Vagina (tissue), 2 donors: ENCODE measurements at places on chromosomes 11 and 22.

GRCh38 chr11:94702481-94702880 is 65.7 kb upstream of the AMOTL1 start:
- no peaks in the 10 kb centered on the region for H3K27me3 ChIP-seq
- H3K27ac ChIP-seq, result no peak overlapping the region
- H3K36me3 ChIP-seq, result no peaks in the 10 kb centered on the region
- no peaks in the 10 kb centered on the region for H3K4me1 ChIP-seq
- H3K4me3 ChIP-seq, result no peak overlapping the region

GRCh38 chr11:47002390-47002789 is 65.8 kb downstream of the CSTPP1 start:
- no peak for DNase-seq
- H3K27ac ChIP-seq, result no peak overlapping the region
- H3K36me3 ChIP-seq, result no peaks in the 10 kb centered on the region

- peak overlapping the region; percentile 95 for H3K27ac ChIP-seq
- no peaks in the 10 kb centered on the region for H3K27me3 ChIP-seq
- peak overlapping the region; percentile 62 for H3K4me3 ChIP-seq
- DNase-seq, result no peak
- peaks cover 43% of the 10 kb centered on the region for H3K4me1 ChIP-seq
- H3K36me3 ChIP-seq, result no peaks in the 10 kb centered on the region
Observed at GRCh38 chr11:69014084-69014851, 1.2 kb upstream of the MRGPRF start.

- no peaks in the 10 kb centered on the region for H3K27me3 ChIP-seq
- H3K36me3 ChIP-seq, result no peaks in the 10 kb centered on the region
- no peak overlapping the region for H3K27ac ChIP-seq
Observed at GRCh38 chr22:36734171-36735058, 30.9 kb upstream of the CACNG2 start.

GRCh38 chr11:133156986-133157745 is 375.1 kb downstream of the OPCML start:
- no peaks in the 10 kb centered on the region for H3K36me3 ChIP-seq
- H3K27ac ChIP-seq, result no peak overlapping the region
- DNase-seq, result no peak
- no peak overlapping the region for H3K4me3 ChIP-seq

DNA sequence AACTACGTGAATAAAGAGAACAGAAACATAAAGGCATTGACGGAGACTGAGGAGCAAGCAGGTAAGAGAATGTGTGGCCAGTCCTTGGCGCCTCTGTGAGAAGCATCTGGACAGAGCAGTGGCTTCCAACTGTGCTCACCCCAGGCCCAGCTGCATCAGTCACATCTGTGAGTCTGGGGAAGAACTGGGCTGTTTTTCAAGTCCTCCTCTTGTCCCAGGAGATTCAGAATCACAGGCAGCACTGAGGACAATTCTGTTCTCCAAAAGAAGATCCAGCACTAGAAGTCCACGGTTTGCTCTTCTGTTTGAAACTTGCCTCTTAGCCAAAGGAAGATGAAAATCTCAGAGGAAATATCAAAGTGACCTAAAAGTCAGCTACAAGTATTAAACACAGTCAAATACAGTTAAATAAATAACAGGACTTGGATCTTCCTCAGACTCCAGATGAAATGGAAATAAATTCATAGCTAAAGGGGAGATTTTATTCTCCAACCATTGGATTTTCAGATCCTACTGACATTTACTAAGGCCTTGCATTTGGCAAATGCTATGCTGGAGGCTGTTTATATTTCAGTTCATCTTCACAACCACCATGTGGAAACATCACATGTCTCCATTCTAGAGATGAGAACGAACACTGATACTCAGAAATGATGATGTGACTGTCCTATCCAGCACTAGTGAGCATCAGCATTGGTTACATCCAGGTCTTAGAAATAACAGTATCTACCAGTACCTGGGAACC is 14.1 kb downstream of the FAM181B start:
- no peaks in the 10 kb centered on the region for H3K4me1 ChIP-seq
- no peaks in the 10 kb centered on the region for H3K36me3 ChIP-seq
- H3K27ac ChIP-seq, result no peak overlapping the region
- no peak for DNase-seq

DNA sequence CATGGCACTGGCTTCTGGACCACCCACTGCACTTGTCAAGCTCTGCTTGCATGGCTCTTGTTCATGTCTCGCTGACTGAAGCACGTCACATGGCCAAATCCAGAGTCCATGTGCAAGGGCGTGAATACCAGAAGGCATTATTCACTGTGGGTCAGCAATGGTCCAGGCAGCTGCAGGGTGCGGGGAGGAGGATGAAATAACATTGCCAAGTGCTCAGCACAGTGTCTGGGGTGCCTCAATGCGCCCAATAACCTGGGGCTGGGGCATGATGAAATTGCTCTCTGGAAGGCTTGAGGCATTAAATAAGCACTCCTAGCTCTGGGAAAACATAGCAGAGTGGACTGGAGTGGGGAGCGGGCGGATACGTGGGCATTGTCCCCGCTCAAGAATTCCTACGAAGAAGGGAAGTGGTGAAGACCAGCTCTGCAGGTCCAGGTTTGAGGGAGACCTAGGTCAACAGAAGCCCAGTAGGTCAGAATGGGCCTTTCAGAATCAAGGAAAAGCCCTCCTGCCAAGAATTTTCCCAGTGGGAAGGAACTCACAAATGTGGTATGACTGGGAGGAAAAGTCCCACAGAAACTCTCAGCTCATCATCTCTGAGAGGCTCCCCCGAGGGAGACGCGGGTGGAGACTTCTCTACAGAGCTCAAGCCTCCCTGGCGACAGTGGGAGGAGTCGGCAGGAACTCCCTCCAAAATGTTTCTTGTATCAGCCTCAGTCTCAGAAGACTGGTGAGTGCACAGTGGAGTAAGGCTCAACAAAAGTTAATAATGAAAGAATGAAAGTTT is 15.3 kb upstream of the ACCSL start:
- peaks cover 32% of the 10 kb centered on the region for H3K4me1 ChIP-seq
- no peaks in the 10 kb centered on the region for H3K36me3 ChIP-seq
- H3K4me3 ChIP-seq, result no peak overlapping the region
- H3K27ac ChIP-seq, result peak overlapping the region; percentile 78

DNA sequence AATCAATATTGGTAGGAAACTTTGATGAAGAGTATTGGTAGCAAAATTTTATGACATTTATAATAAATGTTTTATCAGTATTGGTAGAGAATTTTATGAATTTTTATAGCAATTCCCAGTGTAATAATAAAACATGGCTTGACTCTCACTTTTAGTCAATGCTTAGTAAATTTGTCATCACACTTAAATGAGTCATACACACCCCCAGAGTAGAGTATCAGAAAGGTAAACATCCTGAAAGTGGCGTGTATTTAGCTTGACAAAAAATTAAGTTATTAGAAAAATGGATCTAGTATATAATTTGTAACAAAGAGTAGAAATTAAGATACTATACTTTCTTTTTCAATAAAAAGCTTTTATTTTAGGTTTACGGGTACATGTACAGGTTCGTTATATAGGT is 2.6 kb downstream of the MS4A3 start:
- no peaks in the 10 kb centered on the region for H3K27me3 ChIP-seq
- H3K4me3 ChIP-seq, result no peak overlapping the region
- H3K36me3 ChIP-seq, result no peaks in the 10 kb centered on the region
- H3K4me1 ChIP-seq, result no peaks in the 10 kb centered on the region
- H3K27ac ChIP-seq, result no peak overlapping the region

- H3K4me3 ChIP-seq, result no peak overlapping the region
- DNase-seq, result no peak
- H3K27ac ChIP-seq, result no peak overlapping the region
- H3K36me3 ChIP-seq, result no peaks in the 10 kb centered on the region
Observed at GRCh38 chr22:32569956-32570355, 95.3 kb downstream of the FBXO7 start.

- H3K4me1 ChIP-seq, result no peaks in the 10 kb centered on the region
- no peaks in the 10 kb centered on the region for H3K36me3 ChIP-seq
Observed at GRCh38 chr11:46930089-46930488, 6.5 kb upstream of the CSTPP1 start.

DNA sequence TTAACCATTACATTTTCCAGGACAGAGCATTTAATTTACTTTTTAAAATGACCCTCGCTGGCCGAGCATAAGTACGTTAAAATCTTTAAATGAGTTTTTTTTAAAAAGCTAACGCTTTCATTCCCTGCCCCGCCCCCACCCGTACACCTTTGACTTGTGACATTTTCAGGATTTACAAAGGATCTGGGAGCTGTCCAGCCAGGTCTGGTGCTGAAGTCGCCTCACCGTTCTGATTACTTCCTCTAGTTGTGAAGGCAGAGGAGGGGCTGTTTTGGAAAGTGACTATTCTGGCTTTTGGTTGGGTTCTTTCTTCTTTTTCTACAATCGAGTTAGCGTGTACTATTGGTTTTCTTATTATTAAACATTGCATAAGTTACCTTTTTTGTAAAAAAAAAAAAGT is 2.9 kb downstream of the C11orf87 start:
- DNase-seq, result no peak
- no peak overlapping the region for H3K4me3 ChIP-seq

DNA sequence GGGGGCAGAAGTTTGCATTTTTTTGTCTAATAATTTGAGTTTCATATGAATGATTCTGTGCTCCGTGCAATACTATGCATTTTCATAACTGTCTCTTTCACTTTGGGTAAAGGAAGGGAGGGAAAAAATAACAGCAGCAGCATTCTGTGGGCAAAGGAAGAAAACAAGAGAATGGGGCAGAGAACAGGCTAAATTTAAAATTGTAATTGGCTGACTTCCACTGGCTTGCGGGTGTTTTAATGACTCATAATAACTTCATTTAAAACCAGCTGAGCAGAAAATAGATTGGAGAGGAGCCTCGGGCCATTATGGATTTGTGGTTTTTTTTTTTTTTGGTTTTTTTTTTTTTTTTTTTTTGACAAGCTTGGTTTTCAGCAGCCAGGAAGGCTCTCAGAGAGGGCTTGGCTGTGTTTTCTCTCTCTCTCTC is 107.4 kb downstream of the ZBTB16 start:
- H3K27me3 ChIP-seq, result no peaks in the 10 kb centered on the region
- H3K27ac ChIP-seq, result peak overlapping the region; percentile 95
- DNase-seq, result no peak
- H3K4me1 ChIP-seq, result peaks cover 96% of the 10 kb centered on the region

GRCh38 chr11:22203281-22203680 is 10.4 kb downstream of the ANO5 start:
- H3K36me3 ChIP-seq, result no peaks in the 10 kb centered on the region
- H3K4me1 ChIP-seq, result no peaks in the 10 kb centered on the region
- no peak overlapping the region for H3K4me3 ChIP-seq
- H3K27ac ChIP-seq, result no peak overlapping the region
- DNase-seq, result no peak

GRCh38 chr11:46519351-46519750 is 74.5 kb downstream of the AMBRA1 start:
- no peak overlapping the region for H3K27ac ChIP-seq
- peaks cover 11% of the 10 kb centered on the region for H3K4me1 ChIP-seq
- H3K36me3 ChIP-seq, result no peaks in the 10 kb centered on the region
- DNase-seq, result no peak
- no peak overlapping the region for H3K4me3 ChIP-seq

GRCh38 chr11:105861225-105861624 is 160.8 kb downstream of the MSANTD4 start:
- no peak overlapping the region for H3K4me3 ChIP-seq
- H3K27ac ChIP-seq, result no peak overlapping the region
- H3K4me1 ChIP-seq, result no peaks in the 10 kb centered on the region
- no peaks in the 10 kb centered on the region for H3K27me3 ChIP-seq

- no peak overlapping the region for H3K4me3 ChIP-seq
- no peaks in the 10 kb centered on the region for H3K36me3 ChIP-seq
- H3K27ac ChIP-seq, result no peak overlapping the region
- no peaks in the 10 kb centered on the region for H3K4me1 ChIP-seq
Observed at GRCh38 chr11:70733327-70734325, 335.3 kb downstream of the CTTN start.

DNA sequence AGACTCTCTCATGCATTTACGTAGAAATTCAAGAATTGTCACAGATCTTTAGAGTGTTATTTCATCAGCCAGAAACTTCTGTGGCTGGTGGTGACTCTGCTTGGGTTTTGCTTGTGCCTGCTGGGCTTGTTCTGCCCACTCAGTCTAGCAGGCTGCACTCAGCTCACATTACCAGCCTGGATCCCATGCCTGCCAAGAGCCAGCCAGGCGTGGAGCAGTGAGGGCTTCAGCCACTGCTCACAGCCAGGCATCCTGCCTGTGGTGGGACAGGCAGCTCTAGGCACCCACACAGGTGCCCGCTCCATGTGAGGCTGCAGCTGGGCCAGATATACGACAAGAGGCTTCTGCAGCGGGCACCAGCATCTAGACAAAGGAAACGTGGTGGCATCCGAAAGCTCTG is 1213.3 kb upstream of the RAG2 start:
- H3K27ac ChIP-seq, result no peak overlapping the region
- no peaks in the 10 kb centered on the region for H3K4me1 ChIP-seq
- DNase-seq, result no peak
- H3K36me3 ChIP-seq, result no peaks in the 10 kb centered on the region
- no peak overlapping the region for H3K4me3 ChIP-seq

DNA sequence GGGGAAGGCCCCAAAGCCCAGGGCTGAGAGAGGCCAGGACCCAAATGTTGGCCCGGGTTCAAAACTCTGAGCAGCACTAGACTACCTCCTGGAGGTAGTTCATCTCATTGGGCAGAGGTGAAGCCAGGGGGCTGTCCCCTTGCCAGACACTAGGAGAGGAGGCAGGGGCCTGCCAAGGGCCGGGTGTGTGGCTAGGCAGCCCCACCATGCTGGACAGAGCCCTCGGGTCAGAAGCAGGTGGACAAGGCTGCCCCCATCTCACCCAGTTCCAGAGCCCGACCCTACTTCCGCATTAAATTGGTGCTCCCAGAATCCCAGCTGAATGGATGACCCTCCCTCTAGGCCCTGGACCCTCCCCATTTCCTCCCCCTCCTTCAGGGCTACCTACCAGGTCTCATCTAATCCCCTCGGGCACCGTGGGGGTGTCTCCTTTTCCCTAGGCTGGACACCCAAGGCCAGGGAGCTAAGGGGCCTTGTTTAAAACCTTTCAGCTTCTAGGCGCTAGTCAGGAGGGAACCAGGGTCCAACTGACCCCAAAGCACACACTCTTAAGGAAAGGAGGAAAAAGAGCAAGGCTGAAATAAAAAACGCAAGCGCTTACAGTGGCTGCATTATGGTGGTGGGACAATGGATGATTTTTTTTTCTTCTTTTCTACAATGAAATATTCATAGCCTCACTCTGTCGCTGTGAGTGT is 72.1 kb upstream of the TCF20 start:
- no peaks in the 10 kb centered on the region for H3K36me3 ChIP-seq
- no peak for DNase-seq
- H3K4me3 ChIP-seq, result peak overlapping the region; percentile 40
- H3K4me1 ChIP-seq, result peaks cover 24% of the 10 kb centered on the region

GRCh38 chr11:45560155-45560912 is 105.1 kb downstream of the CHST1 start:
- no peak overlapping the region for H3K4me3 ChIP-seq
- H3K27ac ChIP-seq, result no peak overlapping the region
- peaks cover 5% of the 10 kb centered on the region for H3K4me1 ChIP-seq
- H3K36me3 ChIP-seq, result no peaks in the 10 kb centered on the region
- DNase-seq, result no peak
